ENCODE measurements at places on chromosomes 2 and 18.

- DNase-seq: no peak
Observed at GRCh38 chr2:178450524-178450773, 526 bp downstream of the PRKRA start.

- DNase-seq: no peak
Observed at GRCh38 chr2:3284657-3285630, 92.7 kb downstream of the EIPR1 start.

DNA sequence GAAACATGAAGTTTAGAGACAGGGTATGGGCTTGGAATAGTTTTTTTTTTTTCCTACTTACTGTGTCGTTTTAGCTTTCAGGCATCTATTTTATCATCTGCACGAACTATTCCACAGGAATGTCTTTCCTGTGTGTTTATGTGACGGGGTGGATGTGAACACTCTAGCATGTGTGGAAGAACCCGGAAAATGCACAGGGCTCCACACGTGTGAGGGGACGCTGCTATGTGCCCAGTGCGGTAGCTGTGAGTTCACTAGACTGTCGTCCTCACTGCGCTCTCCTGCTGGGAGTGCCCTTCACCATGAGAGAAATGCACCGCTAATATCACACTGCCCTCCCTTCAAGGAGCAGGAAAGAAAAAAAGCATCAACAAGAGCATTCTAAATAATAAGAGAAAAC, 250.8 kb upstream of the PXDN start:
- DNase-seq: no peak

DNA sequence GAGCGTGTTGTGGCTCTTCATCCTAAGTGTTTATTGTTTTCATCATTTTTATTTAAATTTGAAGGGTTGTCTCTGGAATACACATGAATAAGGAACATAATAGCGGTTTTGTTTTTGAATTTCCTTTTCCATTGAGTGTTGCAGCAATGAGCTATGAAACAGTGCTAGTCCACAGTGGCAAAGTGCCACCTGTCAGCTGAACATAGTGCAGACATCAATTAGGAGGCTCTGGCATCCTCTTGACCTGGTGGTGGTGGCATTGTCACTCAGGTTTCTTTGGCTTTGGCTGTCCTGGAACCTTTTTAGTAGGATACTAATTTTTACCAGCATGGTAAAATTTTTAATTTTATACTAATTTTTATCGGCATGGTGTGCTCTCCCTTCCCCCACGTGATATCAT, 63.2 kb downstream of the UGGT1 start:
- DNase-seq: no peak

DNA sequence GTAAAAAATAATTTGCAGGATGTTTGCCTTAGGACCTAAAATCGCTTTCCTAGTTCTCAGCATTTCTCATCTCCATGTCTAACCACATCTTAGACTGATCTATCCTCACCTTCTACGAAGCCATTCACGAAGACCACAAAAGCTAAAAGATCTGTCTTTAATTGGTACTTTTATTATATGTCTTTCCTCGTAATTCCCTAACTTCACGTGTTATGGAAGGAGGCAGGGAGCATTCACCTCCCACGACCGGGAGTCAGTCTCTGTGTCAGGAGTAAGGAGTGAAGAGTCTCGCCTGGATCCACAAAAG, 1.6 kb downstream of the DLGAP1 start:
- no peak for DNase-seq

DNA sequence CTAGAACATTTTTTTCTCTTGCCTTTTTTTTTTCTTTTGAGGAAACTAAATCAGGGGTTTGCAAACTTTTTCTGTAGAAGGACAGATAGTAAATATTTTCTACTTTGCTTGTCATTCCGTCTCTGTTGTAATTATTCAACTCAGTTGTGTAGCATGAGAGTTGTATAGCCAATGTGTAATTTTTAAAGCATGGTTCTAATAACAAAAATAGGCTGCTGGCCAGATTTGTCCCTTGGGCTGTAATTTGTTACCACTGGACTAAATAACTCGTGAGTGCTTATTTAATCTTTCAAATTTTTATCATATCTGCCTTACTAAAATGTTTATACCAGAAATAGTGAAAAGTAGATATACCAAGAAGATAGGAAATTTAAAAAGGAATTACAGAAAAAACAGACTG, 43.0 kb downstream of the CCDC148 start:
- DNase-seq: no peak

- no peak for DNase-seq
Observed at GRCh38 chr2:25035537-25036220, 6.2 kb upstream of the EFR3B start.

- no peak for DNase-seq
Observed at GRCh38 chr2:229268626-229269025, 2.5 kb downstream of the PID1 start.

All from LNCaP clone FGC (cell line).